Activated CD4-positive, alpha-beta memory T cell treated with anti-CD3 and anti-CD28 coated beads, Interleukin-2, amount 10 ng/mL, durations not matched to agents 7 days and 5 days (primary cell): ENCODE measurements at places on chromosomes 2 and 18.

DNA sequence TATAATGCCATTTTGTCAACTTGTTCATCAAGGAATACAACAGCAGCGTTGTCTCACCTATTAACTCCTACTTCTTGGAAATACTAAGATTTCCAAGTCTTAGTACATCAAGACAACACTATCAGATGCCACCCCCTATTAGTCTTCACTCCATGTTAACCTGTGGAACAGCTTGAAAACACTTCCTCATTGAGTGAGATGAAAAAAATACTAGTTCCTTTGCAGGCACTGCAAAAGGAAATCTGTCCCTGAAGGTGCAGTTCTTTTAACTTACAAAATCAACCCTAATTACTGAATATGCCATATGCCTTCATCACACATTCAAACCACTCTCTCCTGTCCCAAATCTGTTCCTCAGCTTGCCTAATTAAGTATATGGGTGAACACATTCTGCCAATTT is 4.0 kb downstream of the CWC22 start:
- H3K27me3 ChIP-seq, result no peaks in the 10 kb centered on the region
- peaks cover 33% of the 10 kb centered on the region for H3K4me1 ChIP-seq
- H3K4me3 ChIP-seq, result no peak overlapping the region
- peaks cover 12% of the 10 kb centered on the region for H3K36me3 ChIP-seq

DNA sequence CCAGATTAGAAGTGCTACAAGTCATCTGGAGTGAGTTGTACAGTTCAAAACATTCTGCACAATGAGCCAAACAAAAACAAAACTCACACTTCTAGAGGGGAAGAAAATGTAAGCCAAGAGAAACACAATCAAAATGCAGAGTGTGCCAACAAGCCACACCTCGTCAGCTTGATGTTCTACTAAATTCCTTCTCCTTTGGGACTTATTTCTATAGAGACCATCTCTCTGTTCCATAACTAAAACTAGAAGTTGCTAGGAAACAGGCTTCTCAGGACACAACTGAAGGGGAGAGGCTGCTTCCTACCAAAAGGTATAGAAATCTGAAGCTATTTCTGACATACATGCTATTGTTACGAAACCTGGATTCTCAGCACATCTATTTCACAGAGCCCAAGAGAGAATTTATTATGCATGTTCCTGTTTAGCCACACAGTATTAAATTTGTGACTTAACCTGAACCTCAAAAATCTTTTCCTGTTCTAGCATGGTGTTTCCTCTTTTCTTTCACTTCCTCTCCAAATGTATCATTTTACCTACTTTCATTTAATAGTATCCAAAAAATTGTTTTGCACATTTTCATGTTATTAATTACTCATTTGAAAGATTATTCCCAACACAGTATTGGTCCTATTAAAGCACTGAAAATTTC is 211.4 kb upstream of the CCDC150 start:
- no peaks in the 10 kb centered on the region for H3K36me3 ChIP-seq
- no peak for DNase-seq
- H3K27me3 ChIP-seq, result peaks cover 13% of the 10 kb centered on the region
- H3K4me1 ChIP-seq, result peaks cover 5% of the 10 kb centered on the region
- no peak overlapping the region for H3K4me3 ChIP-seq

GRCh38 chr2:86025229-86025820 is 80.4 kb downstream of the POLR1A start:
- H3K4me1 ChIP-seq, result peaks cover 3% of the 10 kb centered on the region
- no peak overlapping the region for H3K4me3 ChIP-seq
- H3K27me3 ChIP-seq, result no peaks in the 10 kb centered on the region
- H3K27ac ChIP-seq, result peak overlapping the region; percentile 14
- no peak for DNase-seq
- peaks cover 38% of the 10 kb centered on the region for H3K36me3 ChIP-seq

- no peaks in the 10 kb centered on the region for H3K4me1 ChIP-seq
- no peak for DNase-seq
- H3K36me3 ChIP-seq, result no peaks in the 10 kb centered on the region
- no peak overlapping the region for H3K27ac ChIP-seq
- no peaks in the 10 kb centered on the region for H3K27me3 ChIP-seq
- H3K4me3 ChIP-seq, result no peak overlapping the region
Measured at GRCh38 chr2:71563872-71564271, 110.5 kb downstream of the DYSF start.

DNA sequence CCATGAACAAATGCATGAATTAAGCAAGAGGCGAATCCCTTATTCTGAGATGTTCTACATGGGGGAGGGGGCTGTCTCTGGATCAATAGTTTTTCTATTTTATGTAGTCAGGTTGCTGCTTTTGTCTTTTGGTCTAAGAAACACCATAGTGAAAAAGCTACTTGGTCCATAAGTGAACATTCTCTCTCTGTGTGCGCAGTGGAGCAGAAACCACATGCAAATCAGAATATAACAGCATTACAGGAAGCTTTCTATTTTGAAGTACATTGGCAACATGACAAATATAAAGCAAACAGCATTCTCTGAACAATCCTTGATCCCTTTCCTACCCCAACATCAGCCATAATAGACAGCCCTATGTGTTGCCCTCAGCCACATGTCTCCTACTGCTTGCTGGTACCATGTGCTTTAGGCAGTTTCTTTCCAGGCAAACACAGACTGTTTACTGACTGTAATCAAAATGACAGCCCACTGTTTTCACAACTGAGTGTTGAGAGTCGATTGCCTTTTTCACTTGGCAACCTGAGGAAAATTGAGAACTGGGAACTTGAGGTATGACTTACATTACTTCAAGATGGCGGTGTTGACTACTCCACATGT is 10.6 kb downstream of the SCN3A start:
- no peak for DNase-seq
- H3K27ac ChIP-seq, result no peak overlapping the region
- no peaks in the 10 kb centered on the region for H3K27me3 ChIP-seq
- H3K36me3 ChIP-seq, result no peaks in the 10 kb centered on the region
- no peak overlapping the region for H3K4me3 ChIP-seq

GRCh38 chr2:60531701-60532133 is 21.7 kb downstream of the BCL11A start:
- no peak for DNase-seq
- H3K27ac ChIP-seq, result no peak overlapping the region
- no peaks in the 10 kb centered on the region for H3K36me3 ChIP-seq

- no peak for DNase-seq
- H3K36me3 ChIP-seq, result peaks cover 13% of the 10 kb centered on the region
- H3K27ac ChIP-seq, result no peak overlapping the region
- peaks cover 19% of the 10 kb centered on the region for H3K4me1 ChIP-seq
Measured at GRCh38 chr2:101802329-101802728, 104.8 kb downstream of the MAP4K4 start.

DNA sequence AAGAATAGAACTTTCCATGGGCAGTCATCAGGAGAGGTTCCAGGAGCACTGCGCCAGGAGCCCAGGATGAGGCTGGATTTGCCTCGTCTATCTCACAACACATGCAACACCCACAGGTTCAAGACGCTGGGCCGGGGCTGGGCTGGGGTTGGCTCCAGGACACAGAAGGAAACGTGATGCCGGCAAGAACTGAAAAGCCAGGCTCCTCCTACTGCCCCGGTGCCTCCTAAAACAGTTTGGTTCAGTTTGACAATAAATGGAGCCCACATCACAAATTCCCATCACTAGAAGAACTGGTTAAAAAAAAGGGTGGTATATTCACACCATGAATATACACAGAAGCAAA is 75.9 kb downstream of the INHBB start:
- DNase-seq, result peak; percentile 9
- no peaks in the 10 kb centered on the region for H3K4me1 ChIP-seq
- H3K27ac ChIP-seq, result no peak overlapping the region
- no peaks in the 10 kb centered on the region for H3K36me3 ChIP-seq
- no peak overlapping the region for H3K4me3 ChIP-seq

GRCh38 chr2:48198371-48198770 is 292.1 kb upstream of the FBXO11 start:
- H3K27me3 ChIP-seq, result no peaks in the 10 kb centered on the region
- H3K36me3 ChIP-seq, result no peaks in the 10 kb centered on the region
- no peak for DNase-seq
- H3K4me1 ChIP-seq, result no peaks in the 10 kb centered on the region
- no peak overlapping the region for H3K4me3 ChIP-seq

- H3K27ac ChIP-seq, result no peak overlapping the region
- no peaks in the 10 kb centered on the region for H3K4me1 ChIP-seq
- H3K36me3 ChIP-seq, result no peaks in the 10 kb centered on the region
- no peaks in the 10 kb centered on the region for H3K27me3 ChIP-seq
- DNase-seq, result no peak
- H3K4me3 ChIP-seq, result no peak overlapping the region
Measured at GRCh38 chr2:236827997-236828396, 257.7 kb upstream of the COPS8 start.

DNA sequence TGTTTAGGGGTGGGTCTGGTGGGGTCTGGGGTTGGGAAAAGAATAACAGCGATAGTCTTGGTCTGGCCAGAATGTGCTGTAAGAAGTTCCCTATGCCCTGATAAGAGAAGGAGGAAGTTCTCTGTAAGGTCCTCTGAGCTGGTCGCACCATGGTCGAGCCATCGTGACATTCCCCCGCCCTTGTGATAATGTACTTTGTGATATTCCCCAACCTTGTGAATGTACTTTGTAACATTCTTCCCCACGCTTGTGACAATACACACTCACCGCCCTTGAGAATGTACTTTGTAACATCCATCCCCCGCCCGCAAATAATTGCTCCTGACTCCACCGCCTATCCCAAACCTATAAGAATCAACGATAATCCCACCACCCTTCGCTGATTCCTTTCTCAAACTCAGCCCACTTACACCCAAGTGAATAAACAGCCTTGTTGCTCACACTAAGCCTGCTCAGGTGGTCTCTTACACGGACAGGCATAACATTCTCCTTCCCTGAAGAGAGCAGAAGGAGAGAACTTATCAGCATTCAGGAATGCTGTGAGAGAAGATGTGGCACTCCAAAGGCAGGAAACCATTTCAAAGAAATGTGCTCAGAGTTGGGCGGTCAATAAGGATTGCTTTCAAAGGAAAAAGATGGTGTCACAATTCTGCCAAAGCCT is 17.8 kb upstream of the DUSP19 start:
- no peak for DNase-seq
- H3K27me3 ChIP-seq, result peaks cover 12% of the 10 kb centered on the region
- no peak overlapping the region for H3K27ac ChIP-seq
- no peaks in the 10 kb centered on the region for H3K36me3 ChIP-seq
- no peak overlapping the region for H3K4me3 ChIP-seq

DNA sequence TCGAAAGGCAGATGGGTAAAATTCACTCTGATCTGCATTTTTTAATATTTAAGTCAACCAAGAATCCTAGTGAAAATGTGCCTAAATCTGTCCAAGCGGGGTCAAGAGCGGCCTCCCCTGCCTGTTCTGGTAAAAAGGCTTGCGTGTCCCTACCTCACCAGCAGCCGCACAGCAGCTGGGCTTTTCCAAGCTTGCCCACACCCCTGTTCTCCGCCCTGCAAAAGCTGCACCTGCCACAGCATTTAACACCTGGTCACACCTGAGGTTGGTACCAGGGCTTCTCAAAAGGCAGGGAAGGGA is 25.8 kb upstream of the TMEM182 start:
- peaks cover 29% of the 10 kb centered on the region for H3K4me1 ChIP-seq
- peaks cover 7% of the 10 kb centered on the region for H3K36me3 ChIP-seq
- H3K27me3 ChIP-seq, result no peaks in the 10 kb centered on the region
- H3K27ac ChIP-seq, result peak overlapping the region; percentile 75
- no peak for DNase-seq

DNA sequence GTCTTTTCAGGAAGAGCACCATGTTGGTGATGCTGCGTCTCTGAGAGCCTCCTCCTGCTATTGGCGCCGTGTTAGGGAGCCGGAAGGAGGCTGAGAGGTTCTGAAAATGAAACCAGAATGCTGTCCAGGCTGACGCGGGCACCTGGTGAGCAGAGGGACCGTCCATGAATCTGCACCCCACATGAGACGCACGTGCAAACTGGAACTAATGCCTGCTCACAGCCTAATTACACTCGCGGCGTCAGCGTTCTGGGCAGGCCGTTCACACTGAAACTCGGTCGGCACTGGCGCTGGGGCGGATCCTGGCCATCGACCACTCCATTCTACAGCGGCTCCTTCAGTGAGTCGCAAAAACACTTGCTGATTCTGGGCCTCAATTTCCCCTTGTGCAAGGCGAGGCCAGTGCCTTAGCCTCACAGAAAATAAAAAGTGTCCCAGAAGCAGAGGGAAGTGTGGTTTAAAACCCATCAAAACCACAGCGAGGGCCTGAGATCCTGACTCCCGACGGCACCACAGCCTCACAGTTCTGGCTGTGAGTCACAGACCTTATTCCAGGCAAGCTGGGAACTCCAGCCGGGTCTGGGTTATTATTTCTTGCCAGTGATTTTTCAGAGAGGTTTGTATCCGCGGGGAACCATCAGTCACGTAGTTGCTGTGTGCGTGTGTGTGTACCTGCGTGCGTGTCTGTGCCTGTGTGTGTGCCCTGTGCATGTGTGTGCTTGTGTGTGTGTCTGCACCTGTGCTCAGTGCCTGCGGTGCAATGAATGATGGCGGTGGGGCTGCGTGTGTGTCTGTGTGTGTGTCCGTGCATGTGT is 49.1 kb upstream of the CTDP1 start:
- no peak for DNase-seq
- H3K4me3 ChIP-seq, result no peak overlapping the region
- H3K27me3 ChIP-seq, result no peaks in the 10 kb centered on the region
- no peaks in the 10 kb centered on the region for H3K36me3 ChIP-seq
- H3K4me1 ChIP-seq, result no peaks in the 10 kb centered on the region

GRCh38 chr2:33011373-33011772 is 64.6 kb downstream of the LTBP1 start:
- H3K27ac ChIP-seq, result no peak overlapping the region
- DNase-seq, result no peak
- peaks cover 2% of the 10 kb centered on the region for H3K27me3 ChIP-seq
- H3K4me1 ChIP-seq, result no peaks in the 10 kb centered on the region

DNA sequence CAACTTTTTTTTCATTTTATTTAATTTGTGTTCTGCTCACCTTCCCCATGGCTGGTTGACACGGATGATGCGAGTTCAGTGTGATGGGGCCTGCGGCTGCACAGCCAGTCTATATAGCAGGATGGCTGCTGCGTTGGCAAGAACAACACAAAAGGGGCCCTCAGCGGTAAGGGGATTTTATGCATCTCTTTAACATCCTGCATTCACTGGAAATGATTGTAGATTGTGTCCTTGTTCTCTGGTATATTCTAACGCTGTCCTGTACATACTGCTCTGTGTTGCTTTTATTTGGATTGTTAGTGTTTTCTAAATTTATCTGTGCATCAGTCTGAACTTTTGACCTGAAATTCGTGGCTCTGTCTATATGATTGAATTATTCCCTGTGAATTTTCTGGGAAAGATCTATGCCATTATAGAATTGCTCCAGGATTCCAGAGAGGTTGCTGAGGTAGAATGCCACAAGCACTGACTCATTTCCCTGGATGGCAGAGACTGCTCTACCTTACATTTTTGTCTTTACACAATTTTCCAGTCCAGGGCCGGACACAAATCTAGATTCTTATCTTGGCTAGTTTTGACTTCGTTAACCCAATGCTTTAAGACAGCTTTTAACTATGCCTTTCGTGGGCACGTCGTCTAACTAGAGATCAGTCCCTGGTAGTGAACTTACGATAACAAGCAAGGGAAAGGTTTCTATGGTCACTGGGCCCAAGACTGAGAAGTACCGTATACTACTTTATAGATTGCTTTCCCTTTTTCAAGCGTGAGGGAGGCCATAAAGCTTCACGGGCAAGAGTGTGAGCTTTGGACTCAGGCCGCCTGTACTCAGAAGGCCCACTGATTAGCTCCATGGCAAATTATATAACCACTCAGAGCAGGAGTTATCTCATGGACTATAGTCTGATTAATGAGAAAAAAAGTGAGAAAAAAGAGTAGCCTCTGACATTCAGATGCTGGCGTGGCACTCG is at the start of gene CRYGC:
TSS of gene CRYGC (minus strand) at position 85 of the 968 bp plus-strand sequence. CDS start at position 49, 36 bp downstream.
- no peaks in the 10 kb centered on the region for H3K36me3 ChIP-seq
- no peak within 1 kb of the TSS for H3K4me3 ChIP-seq
- H3K27me3 ChIP-seq, result peaks cover 15% of the 10 kb centered on the region
- peaks cover 4% of the 10 kb centered on the region for H3K4me1 ChIP-seq
- no peak within 1 kb of the TSS for H3K27ac ChIP-seq
